Thyroid gland (tissue), 4 donors: ENCODE measurements at places on chromosomes 7 and 10.

DNA sequence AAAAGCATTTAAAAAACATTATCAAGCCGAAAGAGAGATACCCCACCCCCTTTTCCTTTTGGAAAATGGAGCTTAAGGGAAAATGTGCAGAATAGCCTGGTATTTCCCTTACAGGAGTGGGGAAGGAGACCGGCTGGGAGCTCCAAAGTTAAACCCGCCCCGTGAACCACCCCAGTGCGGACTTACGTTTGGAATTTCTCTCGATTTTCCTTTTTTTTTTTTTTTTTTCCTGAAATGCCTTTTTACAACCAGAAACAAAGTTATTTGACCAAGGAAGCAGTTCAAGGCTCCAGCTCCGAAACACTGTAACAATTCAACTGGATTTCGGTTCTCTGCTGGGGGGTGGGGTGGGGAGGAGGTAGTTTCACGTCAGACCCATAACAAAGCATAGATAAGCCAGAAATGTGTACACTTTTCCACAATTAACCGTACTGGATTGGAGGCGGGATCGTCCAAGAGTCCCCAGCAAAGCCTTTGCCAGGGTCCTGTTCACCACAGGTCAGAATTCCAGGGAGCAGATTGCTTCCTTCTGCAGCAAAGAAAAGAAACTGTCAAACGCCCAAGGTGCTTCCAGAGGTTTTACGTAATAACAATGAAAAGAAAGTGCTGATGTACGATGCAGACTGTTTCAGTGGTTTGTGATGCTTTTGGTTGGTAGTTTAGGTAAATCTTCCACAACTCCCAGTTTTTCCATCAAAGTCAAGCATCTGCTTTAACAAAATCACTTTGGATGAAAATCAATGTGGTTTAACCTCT, 6.7 kb downstream of the SKIDA1 start:
- no peaks in the 10 kb centered on the region for H3K27me3 ChIP-seq
- peak overlapping the region; percentile 78 for H3K27ac ChIP-seq
- no peaks in the 10 kb centered on the region for H3K4me1 ChIP-seq
- peak overlapping the region; percentile 2 for H3K4me3 ChIP-seq

DNA sequence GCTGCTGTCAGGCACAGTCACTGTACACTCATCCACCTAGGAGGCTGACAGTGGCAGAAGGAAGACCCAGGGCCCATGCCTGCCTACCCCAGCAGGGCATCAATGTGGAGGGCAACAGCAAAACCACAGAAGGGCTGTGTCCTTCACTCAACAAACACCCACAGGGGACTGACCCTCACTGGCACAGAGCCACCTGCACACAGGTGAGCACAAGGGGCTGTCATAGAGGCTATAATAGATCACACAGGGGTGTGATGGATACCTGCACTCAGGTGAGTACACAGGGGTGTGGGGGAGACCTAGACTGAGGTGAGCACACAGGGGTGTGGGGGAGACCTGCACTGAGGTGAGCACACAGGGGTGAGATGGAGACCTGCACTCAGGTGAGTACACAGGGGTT, 132.8 kb upstream of the TCERG1L start:
- no peaks in the 10 kb centered on the region for H3K27me3 ChIP-seq
- H3K4me3 ChIP-seq, result no peak overlapping the region
- H3K4me1 ChIP-seq, result no peaks in the 10 kb centered on the region
- no peak overlapping the region for H3K27ac ChIP-seq

GRCh38 chr7:127419196-127419595, 26.7 kb upstream of the ZNF800 start:
- H3K27ac ChIP-seq, result no peak overlapping the region
- H3K36me3 ChIP-seq, result no peaks in the 10 kb centered on the region
- H3K27me3 ChIP-seq, result no peaks in the 10 kb centered on the region
- no peaks in the 10 kb centered on the region for H3K4me1 ChIP-seq
- no peak overlapping the region for H3K4me3 ChIP-seq

DNA sequence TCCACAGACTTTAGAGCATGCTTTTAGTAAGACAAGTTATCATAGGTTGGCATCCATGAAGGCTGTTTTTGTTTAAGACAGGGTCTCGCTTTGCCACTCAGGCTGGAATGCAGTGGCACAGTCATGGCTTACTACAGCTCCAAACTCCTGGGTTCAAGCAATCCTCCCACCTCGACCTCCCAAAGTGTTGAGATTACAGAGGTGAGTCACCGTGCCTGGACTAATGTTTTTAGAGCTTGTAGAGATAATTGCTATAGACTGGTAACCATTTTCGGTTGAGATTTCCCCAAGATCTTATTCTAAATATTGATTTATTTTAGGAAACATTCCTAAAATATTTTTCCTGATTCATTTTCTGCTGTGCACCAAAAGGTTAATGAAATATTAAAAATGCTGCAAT, 5.4 kb upstream of the ZNF398 start:
- H3K4me1 ChIP-seq, result no peaks in the 10 kb centered on the region
- no peaks in the 10 kb centered on the region for H3K27me3 ChIP-seq
- no peak overlapping the region for H3K27ac ChIP-seq
- no peak for DNase-seq
